Fibroblast of villous mesenchyme (primary cell): ENCODE measurements at places on chromosomes 7 and 10. TPM values are rescaled to one million over a fixed set of nuclear protein-coding genes. Genes with fewer than 3 reads are reported as not detected.

- no peak for DNase-seq
These were observed 158.5 kb upstream of the AUTS2 start for GRCh38 chr7:69439636-69440325.

- peak; percentile 40 for DNase-seq
These were observed 228.5 kb downstream of the SLC25A13 start for GRCh38 chr7:96093435-96093834.

DNA sequence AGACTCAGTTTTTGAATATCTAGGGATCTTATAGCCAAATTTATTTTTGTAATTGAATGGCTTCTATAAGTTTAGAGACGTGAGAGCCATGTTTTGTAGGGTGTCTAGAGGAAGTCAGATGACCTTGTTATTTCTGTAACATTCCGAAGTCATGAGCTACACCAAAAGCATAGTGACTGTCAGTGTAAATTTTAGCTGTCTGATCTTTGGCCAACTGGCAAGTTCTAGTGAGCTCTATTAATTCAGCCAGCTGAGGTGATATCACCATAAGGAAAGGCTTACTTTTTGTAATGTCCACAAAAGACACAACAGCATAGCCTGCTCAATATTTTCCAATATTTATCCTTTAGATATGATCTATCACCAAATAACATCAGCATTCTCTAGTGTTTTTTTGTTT is 9.9 kb upstream of the NT5C3A start:
- DNase-seq: peak; percentile 62

The SDK1 gene
- total RNA-seq: 0.43 and 0.64 TPM in 2 replicates

GRCh38 chr10:19825700-19826099 is 9.5 kb downstream of the PLXDC2 start:
- DNase-seq: no peak

The PTF1A gene
- not detected in 2 replicates for total RNA-seq

The MDFIC gene
- total RNA-seq: 28.3 and 39.3 TPM in 2 replicates

- no peak for DNase-seq
These were observed 337.8 kb downstream of the SORCS1 start for GRCh38 chr10:106826716-106827115.

GRCh38 chr7:126079151-126079550 is 1149.5 kb upstream of the POT1 start:
- no peak for DNase-seq

GRCh38 chr7:30764030-30764975 is 6.9 kb upstream of the MINDY4 start:
- DNase-seq: peak; percentile 81

- DNase-seq: no peak
These were observed 21.6 kb downstream of the PRPF18 start for GRCh38 chr10:13608246-13608853.

DNA sequence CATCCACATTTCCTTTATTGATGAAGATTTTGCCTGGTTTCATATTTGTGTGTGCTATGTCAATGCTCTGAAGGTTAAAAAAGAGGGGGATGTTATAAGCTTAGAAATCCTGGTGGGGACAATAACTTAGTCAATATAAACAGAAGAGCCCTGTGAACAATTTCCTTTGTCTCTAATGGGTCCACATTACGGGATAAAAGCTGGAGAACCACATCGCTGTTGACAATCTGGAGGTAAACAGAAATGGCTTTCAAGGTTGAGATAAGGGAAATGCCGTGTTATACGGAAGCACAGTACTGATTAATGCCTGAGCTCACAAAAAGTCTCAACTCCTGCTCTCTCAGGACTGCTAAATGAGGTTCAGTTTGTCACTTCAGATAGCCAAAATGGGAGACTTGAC is 16.8 kb downstream of the ASAH2 start:
- DNase-seq: no peak

DNA sequence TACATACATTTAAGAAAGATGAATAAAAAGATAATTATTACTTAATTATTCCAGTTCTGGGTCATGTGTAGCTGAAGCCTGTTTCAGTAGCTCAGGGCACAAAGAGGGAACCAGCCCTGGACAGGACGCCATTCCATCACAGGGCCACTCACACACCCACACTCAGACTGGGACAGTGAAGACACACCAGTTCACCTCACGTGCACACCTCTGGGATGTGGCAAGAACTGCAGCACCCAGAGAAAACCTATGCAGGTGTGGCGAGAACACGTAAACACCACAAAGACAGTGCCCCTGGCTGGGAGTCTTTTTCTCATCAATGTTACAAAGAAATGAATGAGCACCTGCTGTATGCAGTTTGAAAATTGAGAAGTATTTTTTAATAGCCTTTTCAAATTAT is 1.6 kb upstream of the IDI1 start:
- DNase-seq: no peak

DNA sequence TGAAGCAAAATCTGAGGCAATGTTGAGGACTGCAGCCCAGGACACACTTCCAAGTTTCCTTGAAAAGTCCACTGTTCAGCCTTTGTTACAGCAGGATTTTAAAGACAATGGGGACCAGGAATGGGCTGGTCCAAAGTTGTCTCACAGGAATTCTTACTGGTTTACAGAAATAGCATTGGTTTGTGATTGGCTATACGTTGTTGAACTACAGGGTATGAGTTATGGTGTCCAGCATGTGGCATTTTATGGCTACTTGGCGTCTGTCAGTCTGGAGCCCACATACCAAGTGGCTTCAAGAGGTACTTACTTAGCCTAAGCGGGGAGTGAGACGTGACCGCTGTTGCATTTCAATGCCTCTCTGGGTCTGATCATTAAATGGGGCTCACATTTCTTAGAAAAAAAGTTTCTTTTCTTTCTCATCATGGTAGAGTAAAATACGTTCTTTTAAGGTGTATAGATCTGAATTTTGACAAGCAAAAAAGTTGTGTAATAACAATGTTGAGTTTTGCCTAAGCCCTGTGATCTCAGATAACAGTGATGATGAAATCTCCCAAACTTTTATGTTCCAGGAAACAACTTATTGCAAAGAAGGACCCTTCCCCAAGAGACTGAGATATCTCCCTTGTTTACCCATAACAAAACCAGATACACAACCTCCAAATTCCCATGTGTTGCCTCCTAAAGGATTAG is 100.0 kb upstream of the TRIM24 start:
- DNase-seq: peak; percentile 11

The H2BK1 gene
- not detected in 2 replicates for total RNA-seq

The POLD2 gene
- 95.7 and 101 TPM in 2 replicates for total RNA-seq

The DLX6 gene
- total RNA-seq: not detected in 2 replicates

The EVX1 gene
- not detected in 2 replicates for total RNA-seq

- DNase-seq: no peak
These were observed 114.6 kb downstream of the HGF start for GRCh38 chr7:81655271-81655670.

The CDC14C gene
- total RNA-seq: under 0.01 TPM in 1 of 2 replicates, not detected in the other

- DNase-seq: peak; percentile 45
These were observed 445.1 kb upstream of the ZMIZ1 start for GRCh38 chr10:78623578-78624215.

The ARMC3 gene
- not detected in 2 replicates for total RNA-seq

- no peak for DNase-seq
These were observed 53.2 kb upstream of the ABCB4 start for GRCh38 chr7:87528730-87529129.

GRCh38 chr7:50513166-50513871 is 51.9 kb downstream of the DDC start:
- DNase-seq: no peak

- no peak for DNase-seq
These were observed 65.5 kb downstream of the HPSE2 start for GRCh38 chr10:99170116-99170675.

The CPXM2 gene
- total RNA-seq: 0.32 TPM in 1 of 2 replicates, not detected in the other

GRCh38 chr10:122551450-122551849 is 9.1 kb upstream of the DMBT1 start:
- DNase-seq: no peak

GRCh38 chr10:22606164-22606614 is 108.2 kb downstream of the PIP4K2A start:
- DNase-seq: peak; percentile 85

DNA sequence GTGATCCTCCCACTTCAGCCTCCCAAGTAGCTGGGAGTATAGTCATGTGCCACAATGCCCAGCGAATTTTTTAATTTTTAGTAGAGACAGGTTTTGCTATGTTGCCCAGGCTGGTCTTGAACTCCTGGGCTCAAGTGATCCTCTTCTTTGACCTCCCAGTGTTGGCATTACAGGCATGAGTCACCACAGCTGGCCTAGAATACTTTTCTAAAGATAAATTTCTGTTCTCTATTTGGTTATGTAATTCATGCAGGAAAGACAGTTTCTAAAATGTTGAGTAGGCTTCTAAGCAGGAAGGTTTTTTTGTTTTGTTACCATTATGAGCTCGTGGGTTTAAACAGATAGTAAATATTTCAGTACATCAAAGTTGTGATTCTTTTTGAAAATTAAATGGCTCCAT is 5.0 kb downstream of the RBAK start:
- no peak for DNase-seq

DNA sequence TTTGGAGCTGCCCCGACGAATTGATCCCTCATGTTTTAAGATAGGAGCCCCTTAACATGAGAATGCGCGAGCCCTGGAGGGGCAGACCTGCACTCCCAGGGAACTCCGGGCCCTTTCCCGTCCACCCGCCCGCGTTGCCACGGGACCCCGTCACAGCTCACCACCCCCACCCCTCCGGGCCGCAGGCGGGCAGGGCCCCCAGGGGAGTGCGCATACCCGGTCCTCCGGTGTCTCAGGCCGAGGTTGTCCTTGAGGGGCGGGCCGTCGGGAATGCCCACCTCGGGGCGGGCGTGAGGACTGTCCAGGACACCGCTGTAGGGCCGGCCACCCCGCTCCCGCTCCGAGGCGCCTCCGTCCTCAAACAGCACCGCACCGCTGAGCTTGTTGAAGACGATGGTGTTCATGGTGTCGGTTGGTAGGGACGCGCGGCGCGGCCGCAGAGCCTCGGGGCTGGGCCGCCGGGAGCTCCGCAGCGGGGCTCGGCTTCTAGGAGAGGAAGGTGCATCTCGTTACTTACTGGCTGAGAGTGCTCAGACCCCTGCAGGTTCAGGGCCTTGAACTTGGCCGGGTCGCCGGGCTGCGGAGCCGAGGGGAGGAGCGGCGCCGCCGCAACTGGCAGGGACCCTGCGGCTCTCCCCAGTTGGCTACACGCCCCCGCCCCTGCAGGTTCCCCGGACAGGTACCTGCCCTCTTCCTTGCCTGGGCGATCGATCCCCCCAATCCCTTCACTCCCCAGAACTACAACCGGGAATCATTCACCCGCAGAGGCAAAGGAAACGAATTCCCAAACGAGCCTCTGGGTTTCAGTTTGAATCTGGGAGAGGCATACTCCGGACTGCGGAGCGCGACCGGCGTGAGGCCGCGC is 2.4 kb downstream of the MKX start:
- peak; percentile 14 for DNase-seq

The MYO3A gene
- not detected in 2 replicates for total RNA-seq

The DRGX gene
- not detected in 2 replicates for total RNA-seq

- peak; percentile 7 for DNase-seq
These were observed 85.5 kb upstream of the CACUL1 start for GRCh38 chr10:118840071-118840775.

- DNase-seq: no peak
These were observed 2.7 kb upstream of the ST8SIA6 start for GRCh38 chr10:17457083-17457482.

The COL28A1 gene
- total RNA-seq: under 0.01 TPM in 2 replicates

The OR2A2 gene
- total RNA-seq: not detected in 2 replicates

- no peak for DNase-seq
These were observed 26.5 kb upstream of the TMEM254 start for GRCh38 chr10:80051993-80052392.

- DNase-seq: no peak
These were observed 700.3 kb downstream of the TNS3 start for GRCh38 chr7:46881507-46882127.

DNA sequence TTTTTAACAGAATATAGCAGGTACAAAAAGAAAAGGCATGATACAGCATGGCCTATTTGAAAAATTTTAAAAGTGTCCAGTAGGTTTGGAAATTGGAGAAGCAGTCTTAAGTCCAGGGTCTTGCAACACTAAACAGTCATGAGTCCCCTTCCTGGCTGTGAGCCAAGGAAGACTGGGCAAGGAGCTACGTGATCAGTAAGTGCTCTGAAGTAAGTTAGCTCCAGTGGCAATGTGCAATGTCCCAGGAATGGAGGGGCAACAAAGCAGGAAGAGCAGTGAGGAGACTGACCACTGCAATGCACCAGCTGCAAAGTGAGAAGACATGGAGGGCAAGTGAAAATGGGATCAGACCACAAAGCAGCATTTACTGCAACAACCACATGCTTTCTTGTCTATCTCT is 72.9 kb upstream of the GRID1 start:
- peak; percentile 91 for DNase-seq

The ABCB1 gene
- 0.86 and 0.97 TPM in 2 replicates for total RNA-seq

The ZSCAN25 gene
- 11.9 and 13.4 TPM in 2 replicates for total RNA-seq

- peak; percentile 5 for DNase-seq
These were observed 396.2 kb upstream of the IGFBP3 start for GRCh38 chr7:46317256-46317655.

DNA sequence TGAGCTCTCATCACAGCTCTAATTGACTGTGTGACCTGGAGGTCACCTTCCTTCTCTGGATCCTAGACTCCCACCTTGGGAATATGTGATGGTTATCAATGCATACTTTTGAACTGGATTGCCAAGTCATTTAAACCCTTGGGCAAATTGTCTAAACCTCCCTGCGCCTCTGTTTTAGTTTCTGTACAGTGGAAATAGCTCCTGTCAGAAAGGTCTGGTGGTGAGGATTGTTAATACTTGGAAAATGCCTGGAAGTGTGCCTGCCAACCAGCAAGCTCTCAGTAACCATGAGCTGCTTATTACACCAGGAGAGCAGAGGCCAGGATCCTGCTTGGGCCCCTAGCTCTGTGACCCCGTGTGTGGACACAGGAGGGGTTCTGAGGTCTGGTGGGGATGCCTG is 108.7 kb upstream of the PPIF start:
- peak; percentile 48 for DNase-seq
